Globus pallidus (tissue), 1 donor: ENCODE measurements at places on chromosomes 4 and X.

- no peak for DNase-seq
Observed at GRCh38 chr4:24274381-24274941, 309.9 kb downstream of the DHX15 start.

- no peak for DNase-seq
Observed at GRCh38 chrX:19798423-19798822, 89.0 kb downstream of the SH3KBP1 start.

DNA sequence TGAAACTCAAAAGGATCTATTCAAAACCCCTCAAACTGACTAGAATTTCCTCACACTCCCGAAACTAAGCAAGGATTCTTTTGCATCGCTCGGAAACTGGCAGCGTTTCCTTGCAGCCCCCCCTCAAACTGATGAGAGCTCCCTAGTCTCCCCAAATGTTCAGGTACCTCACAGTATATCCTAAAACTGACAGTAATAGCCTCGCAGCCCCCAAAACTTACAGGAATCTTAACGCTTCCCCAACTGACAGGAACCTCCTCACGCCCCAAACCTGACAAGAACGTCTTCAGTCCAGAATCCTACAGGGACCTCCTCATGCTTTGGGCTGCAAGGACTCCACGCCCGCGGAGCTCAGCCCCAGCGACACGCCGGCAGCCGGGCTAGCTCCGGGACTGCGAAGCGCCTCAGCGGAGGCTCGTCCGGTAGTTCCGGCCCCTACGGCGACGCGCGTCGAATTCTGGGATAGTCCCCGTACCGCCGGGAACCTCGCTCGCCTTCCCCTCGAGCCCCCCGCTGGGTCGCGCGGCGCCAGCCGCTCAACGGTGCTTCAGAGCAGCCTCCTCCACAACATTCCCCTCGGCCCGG, 640 bp downstream of the PHF8 start:
- DNase-seq, result peak; percentile 30

- DNase-seq, result peak; percentile 84
Observed at GRCh38 chrX:48696301-48696908, at the start of gene SUV39H1. TSS of gene SUV39H1 (plus strand) at chrX:48696734. CDS start at chrX:48696785, 51 bp downstream.

- DNase-seq, result no peak
Observed at GRCh38 chrX:48826135-48826875, at the start of gene ERAS. TSS of gene ERAS (plus strand) at chrX:48826513. CDS start at chrX:48829124, 2,611 bp downstream.

GRCh38 chr4:120331486-120332370, 265.1 kb upstream of the MAD2L1 start:
- no peak for DNase-seq

DNA sequence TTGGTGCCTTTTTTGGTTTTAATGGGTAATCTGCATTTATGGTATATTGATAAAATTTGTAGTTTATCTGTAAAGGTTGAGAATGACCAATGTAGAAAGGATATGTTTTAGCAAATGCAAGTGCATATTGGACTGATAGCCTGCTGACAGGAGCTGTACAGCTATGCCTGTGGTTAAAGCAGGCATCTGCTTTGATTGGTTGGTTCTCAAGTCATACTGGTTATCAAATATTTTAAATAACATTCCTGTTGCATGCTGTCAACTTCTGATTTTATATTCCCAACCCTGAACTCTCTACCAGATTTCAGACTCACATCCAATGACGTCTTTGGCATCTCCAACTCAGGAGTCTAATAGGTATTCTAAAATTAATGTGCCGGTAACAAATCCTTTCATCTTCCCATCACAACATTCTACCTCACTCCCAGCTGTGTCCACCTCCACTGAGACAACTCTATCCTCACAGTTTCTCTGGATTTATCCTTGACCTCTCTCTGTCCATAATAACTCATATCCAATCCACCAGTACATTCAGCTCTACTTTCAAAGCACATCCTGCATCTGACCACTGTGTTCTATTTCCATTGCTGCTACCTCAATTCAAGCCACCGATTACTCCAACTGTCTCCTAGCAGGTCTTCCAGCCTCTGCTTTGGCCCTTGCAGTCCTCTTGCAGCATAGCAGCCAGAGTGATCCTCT, 125.7 kb downstream of the CAMK2D start:
- no peak for DNase-seq

GRCh38 chr4:1713003-1713851, 1.1 kb upstream of the SLBP start:
- no peak for DNase-seq

DNA sequence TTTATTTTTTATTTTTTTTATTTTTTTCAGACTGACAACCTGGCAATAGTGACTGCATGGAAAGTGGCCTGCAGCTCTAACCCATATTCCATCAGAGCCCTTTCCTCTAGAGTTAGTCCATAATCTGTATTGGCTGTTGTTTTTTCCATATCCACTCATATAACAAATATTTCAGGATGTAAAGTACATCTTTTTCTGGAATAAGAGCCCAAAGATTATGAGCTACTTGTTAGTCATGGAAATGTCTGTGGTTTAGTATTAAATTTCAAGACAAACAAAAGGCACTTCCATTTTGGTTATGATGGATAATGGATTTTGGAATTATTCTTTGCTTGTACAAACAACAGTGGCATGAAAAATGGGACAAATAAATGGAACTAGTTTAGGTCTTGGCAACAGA, 296.0 kb upstream of the HS3ST1 start:
- no peak for DNase-seq

DNA sequence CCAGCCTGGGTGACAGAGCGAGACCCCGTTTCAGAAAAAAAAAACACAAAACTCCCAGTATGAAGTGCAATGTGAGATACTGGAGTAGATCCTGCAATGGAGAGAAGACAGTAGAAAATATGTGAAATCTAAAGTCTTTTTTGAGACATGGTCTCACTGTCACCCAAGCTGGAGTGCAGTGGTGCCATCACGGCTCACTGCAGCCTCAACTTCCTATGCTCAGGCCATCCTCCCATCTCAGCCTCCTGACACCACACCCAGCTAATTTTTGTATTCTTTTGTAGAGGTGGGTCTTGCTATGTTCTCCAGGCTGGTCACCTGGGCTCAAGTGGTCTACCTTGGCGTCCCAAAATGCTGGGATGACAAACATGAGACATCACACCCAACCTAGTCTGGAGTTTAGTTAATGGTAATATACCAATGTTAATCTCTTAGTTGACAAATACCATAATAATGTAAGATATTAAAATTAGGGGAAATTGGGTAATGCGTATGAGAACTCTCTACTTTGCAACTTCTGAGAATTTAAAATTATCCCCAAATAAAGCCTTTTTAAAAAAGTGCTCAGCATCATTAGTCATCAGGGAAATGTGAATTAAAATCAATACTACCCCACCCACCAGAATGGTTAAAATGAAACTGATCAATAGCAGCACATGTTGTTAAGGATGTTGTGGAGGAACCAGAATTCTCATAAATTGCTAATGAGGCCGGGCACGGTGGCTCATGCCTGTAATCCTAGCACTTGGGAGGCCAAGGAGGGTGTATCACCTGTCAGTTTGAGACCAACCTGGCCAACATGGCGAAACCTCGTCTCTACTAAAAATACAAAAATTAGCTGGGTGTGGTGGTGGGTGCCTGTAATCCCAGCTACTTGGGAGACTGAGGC, 15.0 kb downstream of the RBMX start:
- DNase-seq, result no peak

DNA sequence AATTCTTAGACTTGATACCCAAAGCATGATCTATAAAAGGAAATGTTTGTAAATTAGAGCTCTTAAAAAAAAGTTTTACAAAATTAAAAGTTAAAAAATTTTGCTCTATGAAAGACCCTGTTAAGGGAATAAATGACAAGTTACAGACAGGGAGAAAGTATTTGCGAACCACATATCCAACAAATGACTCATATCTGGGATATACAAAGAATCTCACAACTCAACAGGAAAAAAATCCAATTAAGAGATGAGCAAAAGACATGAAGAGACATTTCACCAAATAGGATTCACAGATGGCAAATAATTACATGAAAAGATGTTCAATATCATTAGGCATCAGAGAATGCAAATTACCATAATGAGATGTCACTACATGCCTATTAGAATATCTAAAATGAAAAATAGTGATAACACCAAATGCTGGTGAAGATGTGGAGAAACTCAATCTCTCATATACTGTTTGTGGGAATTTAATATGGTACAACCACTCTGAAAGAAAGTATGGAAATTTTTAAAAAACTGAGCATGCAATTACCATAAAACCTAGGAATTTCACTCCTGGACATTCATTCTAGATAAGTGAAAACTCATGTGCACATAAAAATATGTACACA, 100.8 kb upstream of the EOLA2 start:
- DNase-seq, result no peak

- DNase-seq, result no peak
Observed at GRCh38 chrX:78708816-78709215, 38.7 kb upstream of the LPAR4 start.
